Chondrocyte (in vitro differentiated cells): ENCODE measurements at places on chromosomes 1 and 21.

GRCh38 chr1:186930238-186930637 is 101.5 kb downstream of the PLA2G4A start:
- DNase-seq = no peak

GRCh38 chr1:53590531-53591515 is 131.6 kb downstream of the DMRTB1 start:
- DNase-seq = peak; percentile 59

DNA sequence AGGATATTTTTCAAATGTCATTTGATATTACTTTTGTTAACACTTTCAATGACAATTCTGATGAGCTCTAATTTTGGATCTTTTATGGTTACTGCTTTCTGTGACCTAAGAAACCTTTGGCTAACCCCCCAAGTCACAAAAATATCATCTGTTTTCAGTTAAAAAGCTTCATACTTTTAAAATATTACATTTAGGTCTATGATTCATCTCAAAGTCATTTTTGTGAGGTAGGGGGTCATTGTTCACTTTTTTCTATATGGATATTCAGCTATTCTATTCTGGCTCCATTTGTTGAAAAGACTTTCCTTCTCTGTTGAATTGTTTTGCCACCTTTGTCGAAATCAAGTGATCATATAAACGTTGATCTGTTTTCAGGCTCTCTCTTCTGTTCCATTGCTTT is 44.8 kb downstream of the UCHL5 start:
- DNase-seq = no peak

DNA sequence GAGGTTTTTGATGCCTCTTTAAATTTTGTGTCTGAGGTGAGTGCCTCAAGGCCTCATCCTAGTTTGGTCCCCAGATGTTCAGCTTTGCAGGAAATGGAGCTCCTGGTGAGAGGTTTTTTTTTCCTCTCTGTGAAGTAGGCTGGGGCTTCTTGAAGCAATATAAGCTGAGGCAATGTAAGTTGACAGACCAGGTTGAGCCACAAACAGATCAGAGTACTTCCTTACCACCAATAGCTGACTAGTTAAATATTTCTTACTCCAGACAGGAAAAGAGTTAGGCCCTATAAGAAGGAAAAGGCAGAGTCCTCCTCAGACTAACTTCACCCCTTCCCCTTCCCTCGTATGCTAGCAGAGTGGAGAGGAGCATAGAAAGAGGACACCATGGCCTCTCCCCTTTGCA is 341.0 kb downstream of the LMO4 start:
- no peak for DNase-seq
